ENCODE measurements at places on chromosomes 13 and 19. TPM values are rescaled to one million over a fixed set of nuclear protein-coding genes. Genes with fewer than 3 reads are reported as not detected.
A peak's percentile ranks its signal among the peaks of the same experiment; 100 is the strongest.

DNA sequence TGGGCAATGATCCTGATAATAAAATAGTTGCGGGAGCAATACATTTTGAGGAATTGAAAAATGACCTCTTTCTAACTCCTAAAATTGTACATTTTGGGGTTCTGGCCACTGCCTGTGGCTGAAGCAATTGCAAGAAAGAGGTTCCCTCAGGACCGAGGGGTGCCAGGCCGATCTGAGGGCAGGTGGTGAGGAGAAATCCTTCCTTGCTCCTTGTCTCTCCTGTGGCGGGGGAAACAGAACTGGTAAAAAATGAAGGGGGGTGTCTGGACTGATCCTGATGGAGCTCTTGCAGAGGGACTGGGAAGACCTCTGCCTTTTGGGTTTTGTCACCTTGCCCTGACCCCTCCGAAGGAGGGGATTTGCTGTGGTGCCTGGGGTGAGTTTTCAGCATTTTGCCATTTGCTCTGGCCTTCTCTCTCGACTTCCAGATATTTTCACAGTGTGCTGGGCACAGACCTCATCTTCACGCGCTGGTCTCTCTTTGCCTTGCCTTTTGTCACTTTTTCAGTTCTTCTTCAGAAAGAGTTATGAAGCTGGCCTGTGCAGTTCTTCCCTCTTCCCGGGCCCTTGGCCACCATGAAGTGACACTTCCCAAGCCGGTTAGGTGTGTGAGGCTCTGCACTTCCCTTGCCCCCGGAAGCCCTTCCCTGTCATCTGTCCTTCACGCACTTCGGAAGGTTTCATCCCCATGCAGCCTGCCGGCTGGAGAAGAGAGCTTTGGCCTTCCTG, 22.2 kb downstream of the NFIX start:
- no peak for DNase-seq
- peaks cover 18% of the 10 kb centered on the region for H3K4me1 ChIP-seq
- no peak overlapping the region for H3K27ac ChIP-seq

- H3K36me3 ChIP-seq, result no peaks in the 10 kb centered on the region
- H3K4me1 ChIP-seq, result no peaks in the 10 kb centered on the region
- H3K27ac ChIP-seq, result no peak overlapping the region
- no peak overlapping the region for H3K4me3 ChIP-seq
These were observed 450.7 kb downstream of the TSHZ3 start for GRCh38 chr19:30898353-30899103.

DNA sequence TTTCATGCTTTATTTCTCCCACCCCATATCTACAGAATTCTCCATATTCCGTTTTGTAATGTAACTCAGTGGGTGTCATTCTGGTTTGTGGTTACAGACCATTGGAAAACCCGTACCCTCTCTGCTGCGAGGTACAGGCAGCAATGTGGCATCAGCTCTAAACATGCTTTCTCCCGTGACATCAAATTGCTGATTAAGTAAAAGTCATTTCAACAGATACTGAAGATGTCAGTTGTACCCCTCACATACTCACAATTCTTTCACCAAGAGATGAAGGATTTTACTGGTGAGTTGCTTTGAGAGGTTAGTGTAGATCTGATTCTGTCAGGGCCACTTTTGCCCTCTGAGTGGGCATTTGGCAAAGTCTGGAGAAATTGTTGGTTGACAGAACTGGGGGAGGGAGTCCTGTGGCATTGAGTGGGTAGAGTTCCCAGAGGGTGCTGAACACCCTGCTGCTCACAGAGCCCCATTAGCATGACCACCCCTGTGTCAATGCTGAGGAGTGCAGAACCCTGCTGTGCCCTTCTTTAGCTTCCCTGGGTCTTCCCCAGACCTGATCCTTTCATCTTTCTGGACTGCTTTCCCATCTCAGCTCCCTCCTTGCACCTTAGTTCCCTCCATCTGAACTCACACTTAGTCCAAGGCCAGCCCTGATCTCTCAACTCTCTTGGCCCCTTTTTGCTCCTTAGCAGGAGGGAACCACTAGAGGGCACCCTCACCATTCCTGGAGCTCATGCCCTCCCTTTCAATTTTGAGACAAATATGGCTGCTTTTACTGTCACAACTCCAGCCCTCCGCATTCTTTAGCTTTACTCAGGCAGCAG, 39.9 kb upstream of the CEACAM8 start:
- peak; percentile 83 for DNase-seq
- peaks cover 4% of the 10 kb centered on the region for H3K27me3 ChIP-seq
- no peak overlapping the region for H3K4me3 ChIP-seq
- peaks cover 9% of the 10 kb centered on the region for H3K4me1 ChIP-seq
- no peaks in the 10 kb centered on the region for H3K36me3 ChIP-seq

The PCDH17 gene
- total RNA-seq, result not detected

The MATK gene
- total RNA-seq, result 32.3 TPM

The ENOX1 gene
- total RNA-seq, result 0.07 TPM

The SIGLEC12 gene
- total RNA-seq, result 0.98 TPM

The LILRA5 gene
- total RNA-seq, result not detected

DNA sequence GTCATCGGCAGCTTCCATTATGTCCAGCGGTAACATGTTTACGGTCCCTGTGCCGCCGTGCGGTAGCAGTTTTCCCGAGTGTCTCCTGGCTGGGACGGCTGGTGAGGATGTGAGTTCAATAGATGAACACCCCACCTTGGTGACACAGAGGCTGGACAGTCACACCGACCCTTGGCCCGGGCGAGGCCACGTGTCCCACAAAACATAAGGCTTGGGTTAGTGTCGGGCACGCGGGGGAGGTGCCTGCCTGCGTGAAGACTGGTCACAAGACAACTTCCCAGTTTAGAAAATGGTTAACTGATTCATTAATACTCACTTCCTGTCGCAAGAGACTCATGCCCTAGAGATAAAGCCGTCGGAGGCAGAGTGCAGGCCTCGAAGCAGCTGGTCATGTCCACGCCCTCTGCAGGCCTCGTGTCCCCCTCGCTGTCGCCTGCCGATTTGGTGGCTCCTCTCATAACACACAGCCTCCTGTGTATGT, 17.2 kb downstream of the RASA3 start:
- H3K36me3 ChIP-seq, result peaks cover 33% of the 10 kb centered on the region
- H3K4me3 ChIP-seq, result peak overlapping the region; percentile 23
- no peak for DNase-seq
- no peak overlapping the region for H3K27ac ChIP-seq
- no peaks in the 10 kb centered on the region for H3K27me3 ChIP-seq

DNA sequence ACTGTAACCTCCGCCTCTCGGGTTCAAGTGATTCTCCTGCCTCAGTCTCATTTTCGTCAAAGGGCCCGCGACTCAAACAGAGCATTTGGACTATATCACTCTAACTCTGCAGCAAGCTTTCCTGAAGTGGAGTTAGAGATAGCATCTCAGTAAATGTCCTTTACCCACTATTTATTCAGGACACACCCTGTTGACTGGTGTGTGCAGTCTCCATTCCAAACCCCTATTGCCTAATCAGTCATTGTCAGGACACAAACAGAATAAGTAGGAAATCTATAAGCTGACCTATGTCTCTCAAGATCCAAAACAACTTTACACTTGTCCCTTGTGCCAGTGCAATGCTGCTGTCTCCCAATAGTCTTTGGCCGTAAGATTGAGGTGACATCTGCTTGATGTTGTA, 1.4 kb downstream of the ZNF222 start:
- H3K27me3 ChIP-seq, result no peaks in the 10 kb centered on the region
- H3K4me3 ChIP-seq, result peak overlapping the region; percentile 99
- H3K36me3 ChIP-seq, result peaks cover 62% of the 10 kb centered on the region
- H3K4me1 ChIP-seq, result peaks cover 16% of the 10 kb centered on the region
- DNase-seq, result no peak

Measured in activated CD4-positive, alpha-beta T cell treated with anti-CD3 and anti-CD28 coated beads, Interleukin-2, amount 10 ng/mL, durations not matched to agents 24 days and 14 days (primary cell).